ENCODE measurements at places on chromosomes 2 and 18.

DNA sequence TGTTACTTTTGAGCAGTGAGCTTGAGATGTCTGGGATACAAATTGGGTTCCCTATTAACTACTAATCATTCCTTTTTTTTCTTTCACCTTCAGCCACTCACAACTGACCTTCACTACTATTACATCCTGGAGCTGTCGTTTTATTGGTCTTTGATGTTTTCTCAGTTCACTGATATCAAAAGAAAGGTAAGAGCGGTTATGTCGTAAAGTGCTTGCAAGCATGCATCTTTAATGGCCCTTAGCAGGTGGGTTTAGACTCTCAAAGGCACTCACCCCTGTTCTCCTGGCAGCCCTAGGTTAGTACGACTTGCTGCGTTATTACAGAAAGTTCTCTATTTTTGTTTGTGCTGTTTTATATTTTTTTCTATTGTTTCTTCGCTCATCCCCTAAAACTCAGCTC lies 107.6 kb upstream of the NOSTRIN start:
- H3K4me1 ChIP-seq, result no peaks in the 10 kb centered on the region
- H3K27ac ChIP-seq, result no peak overlapping the region
- no peaks in the 10 kb centered on the region for H3K36me3 ChIP-seq
- no peaks in the 10 kb centered on the region for H3K27me3 ChIP-seq
- H3K4me3 ChIP-seq, result no peak overlapping the region
- no peak for DNase-seq

DNA sequence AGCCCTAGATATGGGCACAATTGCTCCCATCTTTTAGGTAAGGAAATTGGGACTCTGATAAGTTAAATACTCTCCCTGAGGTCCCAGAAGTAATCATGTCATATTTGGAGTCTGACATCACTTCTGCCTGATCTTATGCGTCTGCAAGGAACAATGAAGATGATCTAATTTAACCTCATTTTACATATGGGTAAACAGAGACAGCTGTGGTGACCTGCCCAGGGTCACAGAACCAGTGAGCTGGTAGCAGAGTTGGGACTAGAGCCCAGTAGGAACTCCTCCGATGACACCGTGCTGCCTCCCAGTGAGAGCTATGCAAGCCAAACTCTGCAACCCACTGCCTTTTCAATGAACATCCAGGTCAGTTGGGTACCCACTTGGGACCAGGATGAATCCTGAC lies 17.8 kb downstream of the CTAGE1 start:
- no peak overlapping the region for H3K4me3 ChIP-seq
- H3K4me1 ChIP-seq, result peaks cover 20% of the 10 kb centered on the region
- H3K27me3 ChIP-seq, result no peaks in the 10 kb centered on the region
- no peaks in the 10 kb centered on the region for H3K36me3 ChIP-seq

GRCh38 chr2:860259-860855 lies 90.3 kb upstream of the SNTG2 start:
- H3K4me1 ChIP-seq, result no peaks in the 10 kb centered on the region
- no peak overlapping the region for H3K27ac ChIP-seq
- H3K27me3 ChIP-seq, result no peaks in the 10 kb centered on the region
- H3K4me3 ChIP-seq, result no peak overlapping the region
- DNase-seq, result no peak

- H3K27ac ChIP-seq, result no peak overlapping the region
- H3K27me3 ChIP-seq, result no peaks in the 10 kb centered on the region
- H3K36me3 ChIP-seq, result no peaks in the 10 kb centered on the region
- peaks cover 8% of the 10 kb centered on the region for H3K4me1 ChIP-seq
Observed at GRCh38 chr2:111534910-111535352, 349.1 kb downstream of the ANAPC1 start.

- peak overlapping the region; percentile 94 for H3K27ac ChIP-seq
- no peaks in the 10 kb centered on the region for H3K36me3 ChIP-seq
- H3K4me1 ChIP-seq, result peaks cover 27% of the 10 kb centered on the region
- peak; percentile 64 for DNase-seq
- no peaks in the 10 kb centered on the region for H3K27me3 ChIP-seq
- H3K4me3 ChIP-seq, result peak overlapping the region; percentile 79
Observed at GRCh38 chr2:9473985-9474360, 378 bp upstream of the IAH1 start.

- H3K4me1 ChIP-seq, result peaks cover 13% of the 10 kb centered on the region
- no peaks in the 10 kb centered on the region for H3K27me3 ChIP-seq
- no peak overlapping the region for H3K27ac ChIP-seq
Observed at GRCh38 chr2:70949086-70949485, 13.4 kb downstream of the ATP6V1B1 start.

- H3K27ac ChIP-seq, result no peak overlapping the region
- H3K4me3 ChIP-seq, result no peak overlapping the region
- H3K4me1 ChIP-seq, result no peaks in the 10 kb centered on the region
- H3K36me3 ChIP-seq, result no peaks in the 10 kb centered on the region
- no peak for DNase-seq
- peaks cover 18% of the 10 kb centered on the region for H3K27me3 ChIP-seq
Observed at GRCh38 chr2:161412346-161412745, 3.8 kb upstream of the TBR1 start.

GRCh38 chr2:183868707-183869106 lies 729.6 kb upstream of the ZNF804A start:
- no peaks in the 10 kb centered on the region for H3K4me1 ChIP-seq
- H3K4me3 ChIP-seq, result no peak overlapping the region
- no peaks in the 10 kb centered on the region for H3K36me3 ChIP-seq
- no peaks in the 10 kb centered on the region for H3K27me3 ChIP-seq

DNA sequence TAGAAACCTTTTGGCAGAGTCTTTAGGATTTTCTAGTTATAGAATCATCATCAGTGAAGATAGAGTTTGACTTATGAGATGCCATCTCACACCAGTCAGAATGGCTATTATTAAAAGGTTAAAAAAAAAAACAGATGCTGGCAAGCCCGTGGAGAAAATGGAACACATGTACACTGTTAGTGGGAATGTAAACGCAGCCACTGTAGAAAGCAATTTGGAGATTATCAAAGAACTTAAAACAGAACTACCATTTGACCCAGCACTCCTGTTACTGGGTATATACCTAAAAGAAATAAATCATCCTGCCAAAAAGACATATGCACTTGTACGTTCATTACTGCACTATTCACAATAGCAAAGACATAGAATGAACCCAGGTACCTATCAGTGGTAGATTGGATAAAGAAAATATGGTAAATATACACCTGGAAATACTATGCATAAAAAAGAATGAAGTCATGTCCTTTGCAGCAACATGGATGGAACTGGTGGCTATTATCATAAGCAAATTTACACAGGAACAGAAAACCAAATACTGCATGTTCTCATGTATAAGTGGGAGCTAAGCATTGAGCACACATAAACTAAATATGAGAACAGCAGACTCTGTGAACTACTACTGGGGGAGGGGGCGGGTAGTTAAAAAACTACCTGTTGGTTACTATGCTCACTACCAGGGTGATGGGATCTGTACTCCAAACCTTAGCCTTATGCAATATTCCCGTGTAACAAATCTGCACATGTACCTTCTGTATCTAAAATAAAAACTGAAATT lies 279.0 kb downstream of the KIAA1328 start:
- H3K27ac ChIP-seq, result no peak overlapping the region
- no peak for DNase-seq
- no peaks in the 10 kb centered on the region for H3K4me1 ChIP-seq
- no peak overlapping the region for H3K4me3 ChIP-seq

GRCh38 chr2:126895336-126895735 lies 3.4 kb upstream of the TEX51 start:
- H3K36me3 ChIP-seq, result no peaks in the 10 kb centered on the region
- peak; percentile 42 for DNase-seq
- no peak overlapping the region for H3K27ac ChIP-seq

DNA sequence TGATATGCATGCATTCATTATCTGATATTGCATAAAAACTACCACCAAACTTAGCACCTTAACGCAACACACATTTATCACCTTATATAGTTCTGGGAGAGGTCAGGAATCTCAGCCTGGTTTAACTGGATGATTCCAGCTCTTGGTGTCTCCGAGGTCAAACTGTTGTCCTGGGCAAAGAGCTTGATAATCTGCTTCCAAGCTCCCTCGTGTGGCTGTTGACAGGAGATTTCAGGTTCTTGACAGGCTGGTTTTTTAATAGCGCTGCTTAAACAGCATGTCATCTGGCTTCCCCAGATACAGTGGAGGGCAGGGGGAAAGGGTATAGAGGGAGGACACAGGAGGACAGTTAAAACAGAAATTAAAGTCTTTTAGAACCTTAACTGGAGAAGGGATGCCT lies 785.0 kb downstream of the CNTNAP5 start:
- no peaks in the 10 kb centered on the region for H3K4me1 ChIP-seq
- no peak for DNase-seq
- H3K27me3 ChIP-seq, result no peaks in the 10 kb centered on the region
- H3K4me3 ChIP-seq, result no peak overlapping the region
- H3K27ac ChIP-seq, result no peak overlapping the region

- no peaks in the 10 kb centered on the region for H3K4me1 ChIP-seq
- H3K4me3 ChIP-seq, result no peak overlapping the region
- DNase-seq, result no peak
- H3K27ac ChIP-seq, result no peak overlapping the region
Observed at GRCh38 chr18:63514888-63515678, 27.1 kb upstream of the SERPINB12 start.

GRCh38 chr2:206766057-206766930 lies 888 bp downstream of the FASTKD2 start:
- no peaks in the 10 kb centered on the region for H3K27me3 ChIP-seq
- peaks cover 12% of the 10 kb centered on the region for H3K36me3 ChIP-seq
- H3K27ac ChIP-seq, result peak overlapping the region; percentile 89
- DNase-seq, result no peak
- H3K4me3 ChIP-seq, result peak overlapping the region; percentile 82
